ENCODE measurements at places on chromosomes 5 and 9.

DNA sequence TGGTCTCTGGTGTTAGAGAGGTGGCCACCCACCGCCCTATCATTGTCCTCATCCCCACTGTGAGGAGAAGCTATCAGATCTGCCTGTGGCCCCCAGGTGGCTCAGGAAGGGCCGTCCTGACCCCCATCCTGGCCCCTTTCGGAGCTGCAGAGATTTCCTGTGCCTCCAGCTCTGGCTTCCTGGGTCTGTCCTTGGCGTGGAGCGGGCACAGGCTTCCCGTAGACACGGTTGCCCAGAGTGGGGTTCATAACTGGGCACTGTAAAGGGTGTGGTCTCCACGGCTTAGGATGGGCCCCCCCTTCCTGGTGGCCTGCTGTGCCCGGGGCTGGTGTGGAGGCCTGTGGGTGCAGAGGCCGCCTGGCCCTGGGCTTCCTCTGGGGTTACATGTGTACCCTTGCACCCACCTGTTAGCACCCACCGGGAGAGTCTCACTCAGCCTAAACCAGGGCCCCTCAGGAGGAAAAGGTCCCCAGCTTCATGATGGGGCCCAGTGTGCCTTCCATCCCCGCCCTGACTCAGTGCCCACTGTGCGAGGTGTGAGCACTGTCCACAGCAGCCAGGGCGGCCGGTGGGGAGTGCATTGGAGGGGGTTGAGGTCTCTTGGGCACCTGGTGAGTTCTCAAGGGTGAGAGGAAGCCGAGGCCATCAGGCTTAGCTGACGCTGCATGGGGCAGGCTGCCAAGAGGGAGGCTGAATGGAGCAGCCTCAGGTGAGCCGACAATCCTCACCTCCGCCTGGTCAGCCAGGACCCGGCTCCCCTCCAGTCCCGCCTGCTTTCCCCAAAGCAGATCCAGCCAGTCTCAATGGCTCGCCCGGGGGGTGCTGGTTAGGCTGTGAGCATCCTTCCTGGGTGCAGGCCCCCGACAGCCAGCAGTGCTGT, 15.3 kb upstream of the AJM1 start:
- DNase-seq = no peak

GRCh38 chr5:168047043-168047668, 244.3 kb upstream of the WWC1 start:
- DNase-seq = no peak

- DNase-seq = no peak
Observed at GRCh38 chr5:62708481-62709325, 130.1 kb downstream of the LRRC70 start.

DNA sequence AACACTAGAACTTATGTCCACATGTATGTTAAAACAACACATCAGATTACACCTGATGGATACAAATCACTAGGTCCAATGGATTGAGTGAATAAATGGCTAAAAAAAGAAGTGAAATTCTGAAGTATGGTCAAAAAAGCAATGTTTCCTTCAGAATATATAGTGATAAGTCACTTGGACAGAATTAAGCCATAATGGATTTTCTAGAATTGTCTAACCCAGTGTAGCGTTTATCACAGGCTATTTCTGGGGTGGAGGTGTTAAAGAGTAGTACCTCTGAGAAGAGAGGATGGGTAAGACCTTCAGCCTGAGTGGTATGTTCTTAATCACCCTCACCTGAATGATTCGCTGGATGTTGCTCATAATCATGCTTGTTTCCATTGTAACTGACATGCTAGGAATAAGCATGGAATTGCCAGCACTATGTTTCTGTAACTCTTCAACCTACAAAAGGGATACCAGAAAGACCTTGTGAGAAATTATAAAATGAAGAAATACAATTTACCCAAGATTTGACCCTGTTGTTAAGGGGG, 33.2 kb downstream of the SLC31A2 start:
- DNase-seq = no peak

DNA sequence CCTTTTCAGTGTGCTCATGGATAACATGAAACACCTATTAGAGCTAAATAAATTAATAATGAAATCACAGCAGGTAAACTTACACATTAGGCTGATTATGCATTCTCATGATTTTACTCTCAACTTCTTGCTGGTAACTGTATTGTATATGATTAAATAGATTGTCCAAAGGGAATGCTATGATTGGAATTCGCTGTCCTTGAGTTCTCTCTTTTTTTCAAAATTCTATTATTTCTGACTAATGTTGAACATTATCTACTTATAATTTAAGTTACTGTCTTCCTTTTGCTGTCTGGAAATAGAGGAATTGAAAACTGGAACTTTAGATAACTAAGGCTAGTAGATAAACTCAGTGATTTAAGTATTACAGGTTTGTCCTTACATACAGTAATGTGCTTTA, 13.1 kb downstream of the CENPH start:
- no peak for DNase-seq

Measured in NCI-H446 (cell line).